Stimulated activated CD8-positive, alpha-beta memory T cell treated with anti-CD3 and anti-CD28 coated beads, Interleukin-4, amount 100 ng/mL, for 1 hour (primary cell): ENCODE measurements at places on chromosomes 7 and 10.

DNA sequence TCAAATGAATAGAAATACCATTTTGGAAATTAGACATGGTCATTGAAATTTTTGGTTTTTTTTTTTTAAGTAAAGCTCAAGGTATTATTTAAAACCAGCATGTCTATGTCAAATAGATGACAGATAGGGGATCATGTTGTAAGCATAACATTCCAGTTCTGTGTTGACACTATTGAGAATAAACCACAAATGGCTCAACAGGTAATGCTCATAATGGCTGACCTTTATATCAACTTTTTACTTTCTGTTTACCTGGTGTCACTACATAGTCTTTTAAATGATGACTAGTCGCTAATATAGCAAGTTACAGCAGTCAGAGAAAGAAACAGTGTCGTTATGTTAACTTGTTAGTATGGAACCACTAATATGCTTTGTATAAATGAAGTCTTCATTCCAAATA lies 616.0 kb downstream of the GATA3 start:
- DNase-seq = no peak

DNA sequence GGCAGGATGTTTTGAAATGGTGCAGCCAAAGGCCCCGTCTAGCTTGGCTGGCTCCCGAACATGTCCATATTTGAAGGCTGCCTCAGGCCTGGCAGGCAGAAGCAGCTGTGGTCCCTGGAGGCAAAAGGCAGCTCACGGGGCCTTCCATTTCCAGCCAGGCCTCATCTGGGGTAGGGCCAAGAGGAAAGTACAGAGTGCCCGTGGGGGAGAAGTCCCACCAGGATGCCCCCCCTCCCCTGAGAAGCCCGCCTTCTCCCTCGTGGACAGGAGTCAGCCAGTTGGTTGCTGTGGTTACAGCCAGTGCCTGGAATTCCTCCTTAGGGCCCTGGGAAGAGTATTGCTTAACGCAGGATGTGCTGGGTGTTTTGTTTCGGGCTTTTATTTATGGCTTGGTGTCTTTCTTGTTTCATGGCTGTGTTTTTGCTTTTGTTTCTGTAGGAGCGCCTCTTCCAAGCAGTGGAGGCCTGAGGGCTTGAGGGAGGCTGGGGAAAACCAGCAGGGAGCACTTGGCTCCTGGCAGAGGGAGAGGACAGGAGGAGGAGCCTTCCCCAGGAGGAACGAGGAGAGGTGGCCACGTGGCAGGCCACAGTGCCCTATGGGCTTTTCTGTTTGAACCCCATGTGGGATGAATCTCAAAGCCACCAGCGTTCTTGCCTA lies 45.4 kb downstream of the CHST3 start:
- DNase-seq = no peak

DNA sequence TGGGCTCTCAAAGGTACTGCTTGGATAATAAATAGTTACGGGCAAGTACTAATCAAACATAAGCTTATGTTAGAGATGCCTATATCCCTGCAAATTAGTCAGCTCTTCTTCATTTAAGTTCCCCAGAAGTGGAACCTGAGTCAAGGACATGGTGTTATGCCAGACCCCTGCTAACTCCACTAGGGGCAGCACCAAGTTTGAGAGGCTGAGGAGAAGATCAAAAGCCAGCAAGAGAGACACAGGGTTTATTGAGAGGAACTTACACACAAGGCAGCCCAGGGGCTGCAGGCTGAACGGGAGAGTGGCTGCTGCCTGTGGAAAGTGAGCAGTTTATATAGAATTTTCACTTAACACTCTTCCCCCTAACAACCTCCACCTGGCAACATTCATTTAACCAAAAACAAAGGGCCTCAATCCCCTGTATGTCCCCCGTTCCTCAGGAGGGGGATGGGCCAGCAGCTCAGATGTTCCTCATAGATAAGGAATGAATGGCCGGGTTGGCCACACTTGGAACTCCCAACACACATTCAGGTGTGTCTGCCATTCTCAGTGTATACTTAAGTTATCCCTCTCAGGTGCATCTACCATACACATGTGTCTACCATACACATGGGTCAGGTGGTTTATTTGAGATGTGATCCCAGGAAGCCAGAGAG lies 62.6 kb upstream of the GHITM start:
- DNase-seq = no peak

- no peak for DNase-seq
Observed at GRCh38 chr10:93445978-93446720, 36.0 kb downstream of the MYOF start.

- no peak for DNase-seq
Observed at GRCh38 chr7:122709930-122710646, 7.4 kb upstream of the RNF148 start.

- no peak for DNase-seq
Observed at GRCh38 chr10:109259293-109259692, 664.0 kb downstream of the XPNPEP1 start.

DNA sequence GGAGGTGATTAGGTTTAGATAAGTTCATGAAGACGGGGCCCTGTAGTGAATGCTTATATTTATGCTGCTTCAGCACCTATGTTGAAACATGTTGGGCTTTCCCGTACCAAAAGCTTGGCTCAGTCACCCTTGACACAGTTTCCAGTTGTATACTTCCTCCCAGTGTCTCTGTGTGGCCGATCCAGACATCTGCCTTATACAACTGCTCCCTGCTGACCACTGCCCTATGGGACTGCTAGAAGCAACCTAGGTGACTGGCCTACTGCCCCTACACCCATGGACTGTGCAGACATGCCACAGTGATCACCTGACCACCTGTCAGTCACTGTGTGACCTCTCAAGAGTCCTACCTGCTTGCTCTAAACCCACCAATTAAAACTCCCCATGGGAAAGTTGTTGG lies 22.6 kb upstream of the TSPAN13 start:
- DNase-seq = no peak

GRCh38 chr7:142939226-142939910 lies at the start of gene LLCFC1:
LLCFC1 (plus strand) TSS chr7:142939484; CDS start chr7:142939622, 138 bp downstream.
- no peak for DNase-seq

- DNase-seq = no peak
Observed at GRCh38 chr7:115679976-115680375, 350.6 kb downstream of the TFEC start.

DNA sequence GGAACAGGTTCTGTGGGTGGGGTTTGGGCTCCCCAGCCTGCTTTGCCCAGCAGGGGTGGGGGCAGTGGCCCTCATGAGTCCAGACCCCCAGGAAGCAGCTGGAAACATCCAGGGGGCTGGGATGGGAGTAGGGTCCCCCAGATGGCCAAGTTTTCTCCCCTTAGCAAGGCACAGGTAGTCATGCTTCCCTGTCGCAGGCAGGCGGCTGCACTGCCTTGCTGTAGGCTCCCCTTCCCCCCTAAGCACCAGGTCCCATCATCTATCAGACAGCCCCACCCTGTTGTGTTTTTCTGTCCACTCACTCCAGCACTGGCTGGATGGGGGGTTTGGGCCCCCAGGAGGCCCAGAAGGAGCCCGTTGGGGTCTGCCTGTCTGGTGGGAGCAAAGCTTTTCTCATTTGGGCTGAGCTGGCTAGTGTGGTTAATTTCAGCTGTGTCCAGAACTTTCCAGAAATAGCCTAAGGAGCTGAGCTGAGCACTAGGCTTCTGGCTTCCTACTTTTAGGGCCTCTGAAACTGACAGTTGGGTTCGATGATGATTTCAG lies 7.9 kb downstream of the BRI3 start:
- no peak for DNase-seq

DNA sequence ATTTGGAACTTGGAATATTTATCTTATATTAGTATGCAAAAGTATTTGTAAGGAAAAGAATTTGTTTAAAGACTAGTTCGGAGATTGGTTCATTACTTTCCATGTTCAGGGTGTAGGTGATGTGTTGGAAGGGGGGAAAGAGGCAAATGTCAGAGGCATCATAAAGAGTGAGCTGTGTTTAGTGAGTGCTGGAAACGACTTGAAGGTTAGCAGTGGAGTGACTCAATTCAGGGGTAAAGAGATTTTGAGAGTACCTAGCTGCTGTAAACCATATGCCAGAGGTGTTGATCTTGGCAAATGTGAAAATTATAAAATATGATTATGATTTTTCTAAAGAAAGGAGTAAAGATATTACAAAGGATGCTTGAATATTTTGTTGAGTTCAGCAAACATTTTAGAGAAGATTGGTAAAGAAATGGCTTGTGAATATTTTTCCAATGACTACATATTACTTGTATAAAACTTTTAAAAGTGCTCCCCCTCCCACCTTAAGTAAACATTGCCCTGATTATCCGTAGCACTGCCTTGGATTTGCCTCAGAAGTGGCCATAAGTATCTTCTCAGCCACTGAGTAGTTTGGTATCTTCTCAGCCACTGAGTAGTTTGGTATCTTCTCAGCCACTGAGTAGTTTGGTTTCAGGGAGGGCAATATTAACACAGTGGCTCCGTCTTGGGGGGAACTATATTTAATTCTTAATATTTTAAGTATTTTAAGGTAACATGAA lies 51.5 kb downstream of the ZNRF2 start:
- DNase-seq = no peak

DNA sequence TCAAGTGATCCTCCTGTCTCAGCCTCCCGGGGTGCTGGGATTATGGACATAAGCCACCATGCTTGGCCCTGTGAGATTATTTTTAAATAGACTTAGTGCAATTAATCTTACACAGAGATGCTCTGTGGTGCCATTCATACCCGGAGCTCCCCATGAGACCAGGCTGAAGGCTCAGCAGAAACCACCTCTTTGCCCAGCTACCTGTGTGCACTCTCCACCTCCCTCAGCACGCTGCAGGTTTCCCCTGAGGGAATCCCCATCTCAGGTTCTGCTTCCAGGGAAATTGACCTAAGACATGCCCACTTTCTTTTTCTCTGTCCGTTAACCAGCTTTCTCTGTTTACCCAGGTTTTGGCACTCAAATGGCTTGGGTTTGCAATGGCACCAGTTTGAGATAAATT lies 260.5 kb downstream of the SFMBT2 start:
- DNase-seq = no peak

DNA sequence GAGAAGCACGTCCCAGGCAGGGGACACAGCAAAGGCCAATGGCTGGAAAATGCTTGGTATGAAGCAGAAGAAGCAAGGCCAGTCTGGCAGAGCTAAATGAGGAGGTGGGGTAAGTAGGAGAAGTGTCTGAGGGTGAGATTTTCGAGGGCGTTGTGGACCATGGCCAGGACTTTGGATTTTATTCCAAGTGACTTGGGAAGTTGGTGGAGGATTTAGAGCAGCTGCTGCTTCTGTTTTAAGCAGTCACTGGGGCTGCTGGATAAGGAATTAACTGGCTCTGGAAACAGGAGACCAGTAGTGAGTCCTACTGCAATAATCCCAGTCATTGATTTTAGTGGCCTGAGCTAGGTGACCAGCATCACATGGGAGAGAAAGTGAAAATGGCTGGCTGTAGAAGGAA lies 67.6 kb upstream of the GSDME start:
- DNase-seq = no peak

- no peak for DNase-seq
Observed at GRCh38 chr7:14836571-14837189, 65.9 kb downstream of the DGKB start.

- no peak for DNase-seq
Observed at GRCh38 chr7:151694828-151695580, 175.3 kb upstream of the RHEB start.

GRCh38 chr10:48623607-48624132 lies 18.8 kb upstream of the ARHGAP22 start:
- DNase-seq = no peak

- no peak for DNase-seq
Observed at GRCh38 chr10:11074536-11075267, 57.0 kb downstream of the CELF2 start.

DNA sequence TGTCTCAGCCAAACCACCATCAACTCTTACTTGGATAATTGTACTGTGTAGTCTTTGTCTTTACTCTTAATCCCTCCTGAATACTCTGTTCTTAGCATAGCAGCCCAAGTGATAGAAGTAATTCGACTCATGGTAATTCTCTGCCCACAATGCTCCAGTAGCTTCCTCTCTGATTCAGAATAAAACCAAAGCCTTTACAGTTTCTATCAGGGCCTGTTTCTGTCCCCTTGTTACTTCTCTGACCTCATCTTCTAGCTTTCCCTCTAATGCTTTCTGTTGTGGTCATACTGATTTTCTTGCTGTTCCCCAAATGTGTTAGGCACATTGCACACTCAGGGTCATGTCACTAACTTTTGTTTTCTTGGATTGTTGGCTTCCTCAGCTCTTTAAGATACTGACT lies 8.0 kb downstream of the ZNF518A start:
- no peak for DNase-seq

DNA sequence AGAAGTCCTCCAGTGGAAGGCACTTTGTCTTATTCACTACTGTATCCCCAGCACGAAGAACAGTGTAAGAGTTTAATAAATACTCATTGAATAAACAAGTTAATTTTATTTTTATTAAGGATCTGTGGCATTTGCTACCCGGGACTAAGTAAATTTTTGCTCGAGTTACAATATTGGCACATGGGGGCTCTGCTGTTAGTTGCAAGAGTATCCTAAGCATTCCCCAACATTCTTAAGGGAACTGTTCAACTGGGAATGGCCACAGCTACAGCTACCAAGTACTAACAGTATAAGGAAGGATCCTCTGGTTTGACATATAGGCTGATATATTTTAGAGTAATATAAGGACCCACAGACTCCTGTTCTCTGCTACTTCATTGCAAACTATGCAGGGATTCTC lies 8.7 kb upstream of the LRRTM3 start:
- no peak for DNase-seq

DNA sequence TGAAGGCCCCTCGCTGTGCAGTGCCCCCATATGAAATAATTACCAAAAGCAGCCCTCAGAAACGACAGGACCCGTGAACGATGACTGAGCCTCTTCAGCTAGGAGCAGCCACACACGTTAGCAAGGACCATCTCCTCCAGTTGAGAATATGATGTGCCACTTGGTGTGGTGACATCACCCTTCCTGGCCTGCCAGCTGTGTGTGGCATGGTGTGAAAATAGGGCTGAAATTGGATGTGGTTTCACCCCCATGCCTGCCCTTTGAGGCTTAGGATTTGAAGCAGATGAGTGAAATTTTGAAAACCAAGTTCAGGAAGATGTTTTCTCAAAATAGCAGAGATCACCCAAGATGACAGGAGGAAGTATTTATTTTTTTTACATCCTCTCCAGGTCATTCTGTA lies 49.1 kb upstream of the BTBD16 start:
- DNase-seq = no peak

- DNase-seq = no peak
Observed at GRCh38 chr10:103058034-103058433, 135.0 kb downstream of the NT5C2 start.

DNA sequence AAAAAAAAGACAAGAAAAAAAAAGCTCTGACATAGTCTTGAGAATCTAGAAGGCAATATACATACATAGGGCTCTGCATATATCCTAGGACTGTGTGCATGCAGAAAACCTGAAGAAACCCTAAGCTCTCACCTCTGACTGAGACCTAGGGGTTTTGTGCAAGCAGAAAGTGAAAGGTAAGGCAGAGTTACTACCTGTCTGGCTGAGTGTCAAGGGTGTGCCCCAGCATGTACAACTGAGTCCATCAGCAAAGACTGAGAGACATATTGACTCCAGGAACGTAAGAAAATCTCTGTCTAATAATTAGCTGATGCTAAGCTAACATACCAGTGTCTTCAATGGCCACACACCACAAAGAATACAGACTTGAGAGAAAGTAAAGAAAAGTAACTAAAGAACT lies 16.3 kb upstream of the HNRNPH3 start:
- DNase-seq = no peak
